T-helper 17 cell (primary cell): ENCODE measurements at places on chromosomes 3 and 15. TPM values are rescaled to one million over a fixed set of nuclear protein-coding genes. Genes with fewer than 3 reads are reported as not detected.

SERPINI2 gene
- total RNA-seq: not detected

CNTN3 gene
- total RNA-seq: not detected

MRAS gene
- 1.6 TPM for total RNA-seq

EOMES gene
- total RNA-seq: 0.55 TPM

IL17RB gene
- total RNA-seq: 0.75 TPM

DNA sequence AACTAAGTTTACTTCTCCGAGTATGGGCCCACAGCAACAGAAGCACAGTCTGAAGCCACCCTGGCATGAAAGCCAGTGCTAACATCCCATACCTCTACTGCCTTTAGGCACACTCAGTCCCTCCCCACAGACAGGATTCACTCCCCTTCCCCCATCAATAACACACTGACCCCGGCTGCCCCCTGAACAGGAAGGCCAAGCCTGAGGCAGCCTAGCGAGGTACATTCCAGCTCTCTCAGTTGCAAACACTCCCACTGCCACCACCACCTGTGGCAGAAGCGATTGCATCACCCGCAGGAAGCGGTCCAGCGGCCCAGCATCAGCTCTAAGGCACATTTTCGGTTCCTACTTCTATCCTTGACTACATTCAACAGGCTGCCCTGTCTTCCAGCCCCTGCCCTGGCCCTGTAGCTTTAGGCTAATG, 7.0 kb upstream of the BMF start:
- H3K27me3 ChIP-seq: peaks cover 22% of the 10 kb centered on the region
- H3K4me1 ChIP-seq: peaks cover 9% of the 10 kb centered on the region
- H3K36me3 ChIP-seq: no peaks in the 10 kb centered on the region
- peak overlapping the region; percentile 72 for H3K27ac ChIP-seq

DNA sequence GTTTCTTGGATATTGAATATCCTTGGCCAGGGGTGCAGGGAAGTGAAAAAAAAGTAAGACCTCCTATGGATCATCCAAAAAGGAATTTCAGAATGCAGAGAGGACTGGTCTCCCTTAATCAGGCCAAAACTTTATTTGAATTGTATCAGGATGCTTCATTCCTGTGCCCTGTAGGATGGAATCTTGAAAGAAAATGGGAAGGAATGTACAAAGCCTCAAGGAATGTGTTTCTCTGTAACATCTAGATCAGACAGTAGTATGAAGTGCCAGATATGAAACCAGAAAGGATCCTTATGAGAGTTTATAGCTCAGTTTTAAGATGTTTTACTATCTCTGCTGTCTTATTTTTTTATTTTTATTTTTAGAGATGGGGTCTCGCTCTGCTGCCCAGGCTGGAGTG, 6.5 kb upstream of the GSK3B start:
- no peak for DNase-seq
- no peak overlapping the region for H3K4me3 ChIP-seq
- peaks cover 6% of the 10 kb centered on the region for H3K36me3 ChIP-seq
- H3K4me1 ChIP-seq: peaks cover 12% of the 10 kb centered on the region
- peak overlapping the region; percentile 47 for H3K27ac ChIP-seq

- H3K27ac ChIP-seq: no peak overlapping the region
- no peaks in the 10 kb centered on the region for H3K27me3 ChIP-seq
- H3K4me1 ChIP-seq: peaks cover 5% of the 10 kb centered on the region
- DNase-seq: no peak
These were observed 6.0 kb upstream of the B3GNT5 start for GRCh38 chr3:183247011-183247589.

GRCh38 chr3:109050591-109051167, 67.3 kb downstream of the MORC1 start:
- H3K27me3 ChIP-seq: peaks cover 6% of the 10 kb centered on the region
- no peaks in the 10 kb centered on the region for H3K4me1 ChIP-seq
- H3K27ac ChIP-seq: no peak overlapping the region

- no peaks in the 10 kb centered on the region for H3K27me3 ChIP-seq
- no peak overlapping the region for H3K4me3 ChIP-seq
- H3K4me1 ChIP-seq: peaks cover 25% of the 10 kb centered on the region
- no peak for DNase-seq
These were observed 50.0 kb downstream of the MB21D2 start for GRCh38 chr3:192867645-192868044.

DNA sequence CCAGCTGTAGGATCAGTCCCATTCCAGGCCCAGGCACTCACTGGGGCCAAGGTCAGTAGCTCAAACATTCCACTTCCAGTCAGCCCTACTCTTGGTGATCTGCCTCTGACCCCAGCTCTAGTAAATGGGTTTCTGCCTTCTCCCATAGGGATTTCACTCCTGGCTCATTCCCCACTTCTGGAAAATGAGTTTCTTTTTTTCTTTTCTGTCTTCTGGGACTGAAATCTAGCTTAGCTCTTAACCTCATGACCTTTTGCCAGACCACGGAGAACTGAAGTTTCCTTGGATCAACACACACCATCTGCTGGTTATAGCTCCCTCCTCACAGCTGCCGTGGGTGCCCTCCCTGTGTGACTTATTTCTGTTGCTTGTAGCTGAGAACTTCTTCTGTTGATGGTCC, 21.3 kb downstream of the MME start:
- H3K4me3 ChIP-seq: no peak overlapping the region
- DNase-seq: no peak
- H3K4me1 ChIP-seq: no peaks in the 10 kb centered on the region
- H3K27ac ChIP-seq: no peak overlapping the region

DNA sequence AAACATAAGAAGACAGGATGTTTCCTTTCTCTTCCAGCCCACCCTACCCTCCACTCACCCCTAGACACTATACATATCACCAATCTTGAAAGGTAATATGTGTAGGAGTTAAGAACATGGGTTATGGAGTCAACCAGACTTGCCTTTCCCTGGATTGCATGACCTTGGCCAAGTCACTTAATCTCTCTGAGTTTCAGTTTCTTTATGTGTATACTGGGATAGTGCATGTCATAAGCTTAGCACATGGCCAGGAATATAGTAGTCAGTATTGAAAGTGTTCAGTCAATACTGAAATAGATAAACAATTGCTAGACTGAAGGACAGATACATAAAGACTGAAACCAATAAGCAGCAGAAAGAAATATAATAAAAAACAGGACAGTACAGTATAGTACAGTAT, 283.2 kb upstream of the STT3B start:
- peaks cover 27% of the 10 kb centered on the region for H3K4me1 ChIP-seq
- no peak overlapping the region for H3K4me3 ChIP-seq
- H3K36me3 ChIP-seq: no peaks in the 10 kb centered on the region
- H3K27me3 ChIP-seq: no peaks in the 10 kb centered on the region
